ENCODE measurements at places on chromosomes 3 and 15.

- DNase-seq, result no peak
Observed at GRCh38 chr3:115513416-115513800, 109.9 kb upstream of the GAP43 start.

- no peak for DNase-seq
Observed at GRCh38 chr3:128011140-128011539, 41.1 kb upstream of the SEC61A1 start.

- no peak for DNase-seq
Observed at GRCh38 chr3:56940321-56940720, 120.1 kb upstream of the SPATA12 start.

DNA sequence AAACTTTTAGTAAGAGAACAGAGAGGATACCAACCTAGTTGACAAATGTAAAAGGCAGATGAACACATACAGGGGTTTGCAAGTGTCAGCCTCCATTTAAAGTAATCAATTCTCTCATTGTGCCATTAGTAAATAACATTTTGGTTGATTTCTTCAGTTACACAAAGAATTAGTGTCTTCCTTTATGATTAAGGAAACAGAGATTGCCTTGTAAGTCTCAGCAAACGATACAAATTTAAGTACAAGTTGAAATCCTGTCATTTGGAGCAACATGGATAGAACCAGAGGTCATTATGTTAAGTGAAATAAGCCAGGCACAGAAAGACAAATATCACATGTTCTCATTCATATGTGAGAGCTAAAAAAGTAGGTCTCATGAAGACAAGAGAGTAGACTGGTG lies 26.1 kb downstream of the MYO5A start:
- DNase-seq, result no peak

- no peak for DNase-seq
Observed at GRCh38 chr3:120171134-120171873, 77.1 kb upstream of the GSK3B start.

- DNase-seq, result no peak
Observed at GRCh38 chr3:160097478-160097877, 108.8 kb downstream of the IL12A start.

DNA sequence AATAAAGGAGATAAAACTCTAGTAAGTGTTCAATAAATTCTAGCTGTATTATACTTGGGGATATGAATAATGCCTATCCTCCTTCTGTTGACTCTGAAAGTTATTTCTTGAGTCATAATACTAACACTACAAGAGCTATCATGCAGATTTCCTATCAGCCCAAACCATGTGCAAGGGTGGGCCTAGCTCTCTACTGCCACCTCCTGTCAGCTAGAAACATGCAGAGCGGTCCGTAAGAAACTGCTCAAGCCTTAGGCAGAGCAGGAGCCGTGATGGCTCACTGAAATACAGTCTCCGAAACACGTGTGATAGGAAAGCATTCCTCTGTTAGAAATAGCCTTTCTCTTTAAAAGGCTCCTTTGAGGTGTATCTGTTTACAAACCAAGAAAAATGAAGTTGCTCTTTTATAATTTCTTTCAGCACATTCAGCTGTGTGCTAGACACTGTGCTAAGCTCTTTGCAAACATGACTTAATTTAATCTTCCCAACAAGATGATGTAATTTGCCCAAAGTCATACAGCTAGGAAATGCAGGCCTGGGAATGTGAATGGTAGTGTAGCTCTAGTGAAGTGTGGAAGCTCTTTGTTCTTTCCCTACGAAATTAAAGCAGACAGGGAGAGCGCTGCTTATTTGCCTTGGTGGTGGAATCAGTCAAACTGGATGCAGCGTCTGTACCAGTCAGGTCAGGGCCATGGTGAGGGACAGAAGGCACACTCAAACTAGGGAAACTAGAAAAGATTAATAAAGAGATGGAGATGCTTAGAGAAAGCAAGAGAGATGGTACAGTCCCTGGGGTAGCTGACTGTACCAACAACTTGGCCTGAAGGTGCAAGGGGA lies 43.1 kb downstream of the MTHFS start:
- DNase-seq, result peak; percentile 33

DNA sequence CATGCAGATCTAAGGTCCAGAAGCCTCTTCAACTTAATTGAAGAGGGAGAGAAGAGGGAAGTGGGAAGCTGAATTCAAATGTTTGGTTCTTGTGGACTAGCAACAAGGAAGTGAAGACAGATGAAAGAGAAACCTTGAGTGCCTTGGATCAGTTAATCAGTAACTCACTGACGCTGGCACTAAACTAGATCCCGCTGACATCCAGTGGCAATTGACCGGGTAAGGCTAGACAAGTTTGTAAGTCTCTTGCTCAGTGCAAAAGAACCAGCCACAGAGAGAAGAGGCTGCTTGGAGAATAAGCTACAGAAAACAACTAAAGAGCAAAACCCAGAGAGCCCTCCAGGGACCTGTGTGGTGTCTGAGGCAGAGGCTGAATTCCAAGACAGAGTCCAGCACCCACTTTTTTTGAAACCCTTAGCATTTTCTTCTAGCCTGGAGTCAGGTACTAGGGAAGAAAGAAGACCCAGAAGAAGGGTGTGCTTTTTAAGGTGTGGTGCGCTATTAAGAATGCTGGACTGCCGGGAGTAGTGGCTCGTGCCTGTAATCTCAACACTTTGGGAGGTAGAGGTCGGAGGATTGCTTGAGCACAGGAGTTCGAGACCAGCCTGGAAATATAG lies 6.9 kb downstream of the PLCH1 start:
- DNase-seq, result no peak

Measured in activated CD4-positive, alpha-beta T cell treated with anti-CD3 and anti-CD28 coated beads, Interleukin-2, amount 50 U/mL, for 24 hours (primary cell).